ENCODE measurements at places on chromosomes 16 and 17.
A peak's percentile ranks its signal among the peaks of the same experiment; 100 is the strongest.

GRCh38 chr17:27239046-27239445, 54.9 kb upstream of the WSB1 start:
- H3K27ac ChIP-seq = peak overlapping the region; percentile 82
- H3K4me3 ChIP-seq = no peak overlapping the region
- no peaks in the 10 kb centered on the region for H3K36me3 ChIP-seq
- DNase-seq = no peak
- no peaks in the 10 kb centered on the region for H3K4me1 ChIP-seq
- H3K27me3 ChIP-seq = no peaks in the 10 kb centered on the region

- no peak for DNase-seq
- no peaks in the 10 kb centered on the region for H3K27me3 ChIP-seq
Observed at GRCh38 chr17:37538981-37539659, 49.4 kb downstream of the DUSP14 start.

DNA sequence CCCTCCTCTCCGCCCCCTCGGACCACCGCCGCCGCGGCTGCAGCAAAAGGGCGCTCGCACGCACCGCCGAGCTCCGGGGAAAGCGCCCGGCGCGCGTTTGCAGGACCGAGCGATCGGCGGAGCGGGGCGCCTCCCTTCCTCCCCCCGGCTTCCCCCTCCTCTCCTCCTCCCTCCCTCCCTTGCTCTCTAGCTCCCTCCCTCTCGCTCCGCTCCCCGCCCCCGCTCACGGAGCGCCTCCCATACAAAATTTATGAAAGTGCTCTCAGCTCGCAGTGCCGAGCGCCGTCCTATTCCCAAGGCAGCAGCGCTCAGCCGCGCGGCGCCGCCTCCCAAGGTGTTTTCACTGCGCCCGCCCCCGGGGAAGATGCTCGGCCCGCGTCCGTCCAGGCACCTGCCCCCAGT, at the start of gene RTN4RL1:
TSS of gene RTN4RL1 (minus strand) at position 115 of the 402 bp plus-strand sequence. CDS start 469 bp downstream, outside the sequence.
- H3K27ac ChIP-seq = no peak within 1 kb of the TSS
- peak within 1 kb of the TSS; percentile 76 for H3K4me3 ChIP-seq
- peaks cover 25% of the 10 kb centered on the region for H3K4me1 ChIP-seq
- H3K36me3 ChIP-seq = no peaks in the 10 kb centered on the region

GRCh38 chr17:3669085-3669347, 404 bp downstream of the EMC6 start:
- H3K27ac ChIP-seq = peak overlapping the region; percentile 95
- peak overlapping the region; percentile 95 for H3K4me3 ChIP-seq
- H3K4me1 ChIP-seq = peaks cover 22% of the 10 kb centered on the region
- H3K36me3 ChIP-seq = peaks cover 15% of the 10 kb centered on the region
- no peaks in the 10 kb centered on the region for H3K27me3 ChIP-seq
- no peak for DNase-seq

DNA sequence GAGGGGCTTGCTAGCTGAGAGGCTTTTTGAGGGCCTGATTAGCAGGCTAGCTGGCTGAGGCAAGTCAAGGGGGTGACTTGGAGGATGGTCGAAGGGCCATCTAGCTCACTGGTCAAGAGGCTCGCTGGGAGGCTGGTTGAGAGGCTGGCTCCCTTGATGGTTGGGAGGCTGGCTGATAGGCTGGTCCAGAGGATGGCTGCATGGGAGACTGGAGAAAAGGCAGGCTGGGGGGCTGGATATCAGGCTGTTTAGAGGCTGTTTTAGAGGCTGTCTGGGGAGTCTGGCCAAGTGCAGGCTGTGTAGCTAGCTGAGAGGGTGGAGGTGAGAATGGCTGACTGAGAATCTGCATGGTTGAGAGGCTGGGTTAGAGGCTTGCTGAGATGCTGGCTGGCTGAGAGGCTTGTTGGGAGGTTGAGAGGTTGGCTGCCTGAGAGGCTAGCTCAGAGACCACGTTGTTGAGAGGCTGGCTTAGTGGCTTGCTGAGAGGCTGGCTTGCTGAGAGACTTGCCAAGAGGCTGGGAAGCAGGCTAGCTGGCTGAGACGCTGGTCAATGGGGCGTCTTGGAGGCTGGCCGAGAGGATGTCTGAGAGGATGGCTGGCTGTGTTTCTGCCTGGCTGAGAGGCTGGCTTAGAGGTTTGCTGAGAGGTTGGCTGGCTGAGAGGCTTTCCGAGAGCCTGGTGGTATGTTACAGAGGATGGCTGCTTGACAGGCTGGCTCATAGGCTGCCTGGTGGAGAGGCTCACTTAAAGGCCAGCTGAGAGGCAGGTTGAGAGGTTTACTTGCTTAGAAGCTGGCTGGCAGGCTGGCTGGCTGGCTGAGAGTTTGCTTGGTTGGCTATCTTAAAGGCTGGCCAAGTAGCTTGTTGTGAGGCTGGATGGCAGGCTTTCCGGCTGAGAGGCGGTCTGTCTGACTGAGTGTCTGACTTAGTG, 36.6 kb upstream of the ACSM2B start:
- H3K27me3 ChIP-seq = peaks cover 69% of the 10 kb centered on the region
- no peaks in the 10 kb centered on the region for H3K36me3 ChIP-seq
- DNase-seq = no peak
- no peak overlapping the region for H3K4me3 ChIP-seq
- no peaks in the 10 kb centered on the region for H3K4me1 ChIP-seq
